ENCODE measurements at places on chromosomes 2 and 18. TPM values are rescaled to one million over a fixed set of nuclear protein-coding genes. Genes with fewer than 3 reads are reported as not detected.

The AMER3 gene
- polyA plus RNA-seq, result 0.03 TPM

GRCh38 chr2:26576565-26577441, 64.4 kb downstream of the CIB4 start:
- DNase-seq, result no peak

- no peak for DNase-seq
These were observed 358.6 kb downstream of the DLGAP1 start for GRCh38 chr18:4096486-4096885.

The SFTPB gene
- polyA plus RNA-seq, result 0.09 TPM

DNA sequence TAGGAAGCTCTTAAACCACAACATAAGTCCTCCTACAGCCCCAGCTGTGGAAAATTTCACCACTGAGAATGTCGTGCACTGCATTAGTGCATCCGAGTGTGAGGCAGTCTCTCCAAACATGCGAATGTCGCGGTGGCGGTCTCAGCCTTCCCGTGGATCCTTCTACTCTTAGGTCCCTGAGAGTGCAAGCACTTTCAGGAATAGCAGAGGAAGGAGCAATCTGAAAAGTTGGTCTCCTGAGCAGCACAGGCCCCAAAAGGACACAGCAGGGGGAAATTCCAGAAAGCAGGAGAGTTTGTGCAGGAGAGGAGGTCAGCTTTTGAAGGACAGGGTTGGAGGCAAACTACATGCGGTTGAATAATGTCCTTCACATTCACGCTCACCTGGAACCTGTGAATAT, 440.5 kb upstream of the SMIM21 start:
- no peak for DNase-seq

The MROH2A gene
- not detected for polyA plus RNA-seq

The POTEC gene
- 0.11 TPM for polyA plus RNA-seq

GRCh38 chr2:144999071-144999875, 479.4 kb upstream of the ZEB2 start:
- DNase-seq, result no peak

DNA sequence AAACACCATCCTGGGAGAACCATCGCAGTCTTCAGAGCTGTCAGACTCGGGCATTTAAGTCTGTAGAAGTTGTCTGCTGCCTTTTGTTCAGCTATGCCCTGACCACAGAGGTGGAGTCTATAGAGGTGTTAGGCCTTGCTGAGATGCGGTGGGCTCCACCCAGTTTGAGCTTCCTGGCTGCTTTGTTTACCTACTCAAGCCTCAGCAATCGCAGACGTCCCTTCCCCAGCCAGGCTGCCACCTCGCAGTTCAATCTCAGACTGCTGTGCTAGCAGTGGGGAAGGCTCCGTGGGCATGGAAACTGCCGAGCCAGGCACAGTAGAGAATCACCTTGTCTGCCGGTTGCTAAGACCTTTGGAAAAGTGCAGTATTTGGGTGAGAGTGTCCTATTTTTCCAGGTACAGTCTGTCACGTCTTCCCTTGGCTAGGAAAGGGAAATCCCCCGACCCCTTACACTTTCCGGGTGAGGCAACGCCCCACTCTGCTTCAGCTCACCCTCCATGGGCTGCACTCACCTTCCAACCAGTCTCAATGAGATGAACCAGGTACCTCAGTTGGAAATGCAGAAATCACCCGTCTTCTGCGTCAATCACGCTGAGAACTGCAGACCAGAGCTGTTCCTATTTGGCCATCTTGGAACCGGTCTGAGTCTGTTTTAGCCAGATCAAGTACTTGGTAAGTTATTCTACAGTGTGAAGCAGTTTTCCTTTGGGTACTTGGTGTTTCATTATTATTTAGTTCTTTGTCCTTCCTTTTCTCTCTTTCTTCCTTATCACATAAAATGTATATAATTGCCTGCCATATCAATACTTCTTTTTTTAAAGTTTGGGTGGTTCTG, 71.5 kb downstream of the CDC42EP3 start:
- DNase-seq, result no peak

DNA sequence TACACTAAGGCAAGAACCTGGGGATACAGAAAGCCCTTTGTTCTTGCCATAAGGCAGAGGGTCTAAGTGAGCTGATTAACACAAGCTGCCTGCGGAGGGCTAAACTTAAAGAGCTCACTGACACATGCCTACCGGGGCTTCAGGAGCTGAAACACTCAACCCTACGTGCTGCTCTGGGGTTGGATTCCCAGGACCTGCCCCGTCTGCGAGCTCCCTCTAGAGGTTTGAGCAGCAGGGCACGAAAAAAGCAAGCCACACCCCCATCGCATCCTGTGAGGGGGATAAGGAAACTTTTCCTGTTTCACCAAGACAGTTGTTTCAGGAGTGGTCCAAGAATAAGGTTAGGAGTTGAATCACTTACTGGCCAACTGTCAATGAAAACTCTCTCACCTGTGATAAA, 562.1 kb downstream of the TMX3 start:
- no peak for DNase-seq

- DNase-seq, result no peak
These were observed 626.7 kb downstream of the LRRTM4 start for GRCh38 chr2:76895469-76895868.

DNA sequence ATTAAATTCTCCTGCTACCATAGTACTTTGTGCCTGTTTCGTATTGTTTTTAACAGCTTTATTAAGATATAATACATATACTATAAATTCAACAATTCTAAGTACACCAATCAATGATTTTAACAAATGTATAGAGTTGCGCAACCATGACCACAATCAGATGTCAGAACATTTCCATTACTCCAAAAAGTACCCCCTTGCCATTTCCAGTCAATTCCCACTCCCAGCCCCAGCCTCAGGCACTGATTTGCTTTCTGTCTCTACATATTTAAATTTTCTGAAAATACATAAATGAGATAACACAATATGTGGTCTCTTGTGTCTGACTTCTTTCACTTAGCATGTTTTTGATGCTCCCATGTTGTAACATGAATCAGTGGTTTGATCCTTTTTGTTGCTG, 193.9 kb downstream of the FIGN start:
- no peak for DNase-seq

GRCh38 chr2:178256382-178257042, 62.2 kb downstream of the OSBPL6 start:
- DNase-seq, result no peak

GRCh38 chr2:20212459-20212870, 12.5 kb downstream of the SDC1 start:
- peak; percentile 79 for DNase-seq

- no peak for DNase-seq
These were observed 108.8 kb downstream of the NCK2 start for GRCh38 chr2:105853354-105854088.

The ATG4B gene
- 103 TPM for polyA plus RNA-seq

The TAF1B gene
- polyA plus RNA-seq, result 30.4 TPM

- no peak for DNase-seq
These were observed 8.1 kb upstream of the NCOA1 start for GRCh38 chr2:24482972-24483300.

DNA sequence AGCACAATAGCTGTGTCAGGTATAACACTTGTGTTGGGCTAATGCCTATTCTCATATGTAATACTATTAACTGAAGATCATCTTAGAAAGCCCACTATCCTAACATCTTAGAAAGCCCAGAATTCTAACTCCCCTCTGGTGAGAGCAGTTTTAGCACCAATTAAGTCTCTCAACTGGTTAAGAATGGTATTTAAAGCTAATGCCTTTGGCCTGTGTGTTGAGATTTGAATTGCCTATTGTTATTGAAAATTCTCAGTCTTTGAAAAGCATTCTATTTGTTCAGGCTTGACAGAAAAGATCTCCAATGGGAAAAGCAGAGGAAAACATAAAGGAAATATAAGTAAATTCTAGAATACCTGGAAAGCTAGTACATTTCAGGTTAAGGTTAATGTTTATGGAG, 352.5 kb downstream of the ARHGAP15 start:
- DNase-seq, result no peak

The CRYBA2 gene
- not detected for polyA plus RNA-seq

- DNase-seq, result peak; percentile 66
These were observed 24.7 kb upstream of the NMUR1 start for GRCh38 chr2:231554748-231555545.

The ZAP70 gene
- polyA plus RNA-seq, result 3.3 TPM

DNA sequence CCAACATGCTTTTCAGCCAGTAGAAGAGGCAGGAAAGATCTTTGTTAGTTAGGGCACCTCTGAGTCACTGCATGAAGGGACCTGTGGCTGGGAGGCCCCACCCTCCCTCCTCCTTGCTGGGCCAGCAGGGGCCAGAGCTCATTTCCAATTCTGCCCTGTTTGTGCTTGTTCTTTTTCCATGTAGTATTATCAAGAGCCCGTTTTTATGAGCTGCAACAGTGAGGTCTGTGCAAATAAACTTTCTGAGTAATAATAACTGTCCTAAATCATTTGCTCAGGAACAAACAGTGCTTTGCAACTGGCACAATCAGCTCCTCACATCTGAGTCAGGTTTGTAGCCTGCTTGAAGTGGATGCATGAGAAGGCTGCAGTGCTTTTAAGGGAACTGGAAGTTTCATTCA, 128.0 kb downstream of the ARL4C start:
- no peak for DNase-seq

The LRRFIP1 gene
- polyA plus RNA-seq, result 68.9 TPM

The AKAIN1 gene
- polyA plus RNA-seq, result not detected

The ST6GAL2 gene
- polyA plus RNA-seq, result 18.7 TPM

All from renal pelvis (tissue), 12 donors.